Stimulated activated CD4-positive, alpha-beta T cell treated with anti-CD3 and anti-CD28 coated beads, Interleukin-12 subunit alpha, Interleukin-12 subunit beta, amount 100 ng/mL, for 4 hours (primary cell): ENCODE measurements at places on chromosomes 7 and 10.

- no peak for DNase-seq
Observed at GRCh38 chr10:109647627-109648026, 275.7 kb downstream of the XPNPEP1 start.

DNA sequence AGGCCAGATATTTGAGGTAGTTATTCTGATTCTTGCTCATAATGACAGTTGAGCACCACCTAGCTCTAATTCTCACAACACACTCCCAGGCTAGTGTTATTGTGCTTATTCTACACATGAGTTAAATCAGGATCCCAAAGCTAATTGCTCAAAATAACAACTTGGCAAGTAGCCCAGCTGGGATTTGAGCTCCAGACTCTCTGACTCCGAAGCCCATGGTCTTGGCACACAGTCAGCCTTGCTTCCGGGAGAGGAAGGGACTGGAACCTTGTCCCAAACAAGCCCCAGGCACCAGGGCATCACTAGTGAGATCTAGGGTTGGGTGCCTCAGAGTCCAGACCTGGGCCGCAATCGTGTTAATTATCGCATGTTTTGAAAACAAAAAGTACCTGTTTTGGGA lies 101.4 kb downstream of the GPAM start:
- no peak for DNase-seq

DNA sequence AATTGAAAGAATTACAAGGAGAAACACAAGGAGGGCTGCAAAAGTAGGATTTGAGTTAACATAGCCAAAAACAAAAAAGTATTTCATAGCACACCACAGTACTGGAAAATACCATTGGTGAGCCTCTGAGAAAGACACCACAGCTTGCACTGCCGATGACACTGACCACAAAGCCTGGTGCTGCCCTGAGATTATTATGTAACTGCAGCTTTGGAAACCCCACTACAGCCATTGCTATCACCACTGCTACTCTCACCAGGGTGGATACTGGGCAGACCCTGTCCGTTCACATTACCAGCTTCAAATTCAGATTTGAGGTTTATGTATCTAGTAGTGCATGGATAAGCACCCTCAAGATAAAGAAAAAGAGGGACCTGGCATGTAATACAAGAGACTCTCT lies 1246.7 kb upstream of the SORCS1 start:
- no peak for DNase-seq

DNA sequence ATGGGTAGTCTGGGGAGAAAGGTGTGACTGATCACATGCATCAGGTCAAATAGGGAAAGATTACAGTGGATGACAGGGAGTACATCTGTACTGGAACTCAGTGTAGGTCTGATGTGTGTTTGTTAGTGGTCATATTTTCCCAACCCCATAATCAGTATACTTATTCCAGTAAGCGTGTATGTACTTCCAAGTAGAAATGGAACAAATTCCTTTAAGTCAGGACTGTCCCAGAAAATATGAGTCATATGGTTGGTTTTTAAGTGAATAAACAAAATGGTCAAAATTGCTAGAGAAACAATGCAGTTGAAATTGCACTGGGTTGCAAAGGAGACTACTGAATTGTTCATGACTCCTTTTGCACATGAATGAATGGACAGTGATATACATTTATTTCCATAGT lies 118.8 kb upstream of the MYO3A start:
- DNase-seq: no peak

- DNase-seq: no peak
Observed at GRCh38 chr10:13997650-13998049, 333.1 kb downstream of the FRMD4A start.

GRCh38 chr10:33402220-33403073 lies 68.0 kb upstream of the NRP1 start:
- no peak for DNase-seq

- no peak for DNase-seq
Observed at GRCh38 chr10:64071218-64071617, 550.0 kb downstream of the REEP3 start.

GRCh38 chr10:59900048-59900727 lies 6.2 kb downstream of the CCDC6 start:
- no peak for DNase-seq

GRCh38 chr10:131724891-131725580 lies 175.8 kb upstream of the PPP2R2D start:
- DNase-seq: no peak

DNA sequence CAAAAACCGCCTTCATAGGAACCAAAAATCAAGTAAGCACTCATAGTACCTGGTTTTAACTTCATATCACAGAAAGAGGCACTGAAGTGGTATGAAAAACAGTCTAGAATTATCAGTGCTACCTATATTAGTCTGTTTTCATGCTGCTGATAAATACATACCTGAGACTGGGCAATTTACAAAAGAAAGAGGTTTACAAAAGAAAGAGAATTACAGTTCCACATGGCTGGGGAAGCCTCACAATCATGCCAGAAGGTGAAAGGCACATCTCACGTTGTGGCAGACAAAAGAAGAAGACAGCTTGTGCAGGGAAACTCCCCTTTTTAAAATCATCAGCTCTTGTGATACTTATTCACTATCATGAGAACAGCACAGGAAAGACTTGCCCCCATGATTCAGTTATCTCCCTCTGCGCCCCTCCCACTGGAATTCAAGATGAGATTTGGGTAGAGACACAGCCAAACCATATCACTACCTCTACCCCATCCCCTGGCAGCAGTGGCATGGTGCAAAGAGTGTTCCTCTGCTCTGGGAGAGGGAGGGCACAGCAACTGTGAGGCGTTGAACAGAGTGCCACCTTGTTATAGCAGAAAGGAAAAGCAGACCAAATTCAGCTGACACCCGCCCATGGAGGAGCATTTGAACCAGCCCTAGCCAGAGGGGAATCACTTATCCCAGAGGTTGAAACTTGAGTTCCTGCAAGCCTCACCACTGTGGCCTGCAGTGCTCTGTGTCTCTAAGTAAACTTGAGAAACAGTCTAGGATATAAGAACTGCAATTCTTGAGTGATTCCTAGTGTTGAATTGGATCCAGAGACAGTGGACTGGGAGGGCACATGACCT lies 61.9 kb upstream of the PTPRZ1 start:
- no peak for DNase-seq
